ENCODE measurements at places on chromosomes 11 and 22.

GRCh38 chr22:48135592-48135991 lies 1373.1 kb downstream of the TBC1D22A start:
- DNase-seq, result no peak

DNA sequence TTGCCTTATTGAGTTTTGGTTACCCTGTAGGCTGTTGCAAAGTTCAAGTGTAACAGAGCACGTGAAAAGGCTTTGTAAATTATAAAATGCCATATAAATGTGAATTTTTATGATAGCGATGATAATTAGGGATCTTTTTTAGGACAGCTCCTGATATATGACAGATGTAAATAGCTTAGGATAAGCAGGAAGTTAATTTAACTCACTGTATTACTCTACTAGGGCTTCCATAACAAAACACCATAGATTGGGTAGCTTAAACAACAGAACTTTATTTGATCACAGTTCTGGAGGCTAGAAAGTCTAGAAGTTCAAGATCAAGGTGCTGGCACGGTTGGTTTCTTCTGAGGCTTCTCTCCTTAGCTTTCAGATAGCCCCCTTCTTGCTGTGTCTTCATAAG lies 17.0 kb upstream of the PDE3B start:
- DNase-seq, result no peak

GRCh38 chr11:17603056-17603825 lies 56.2 kb downstream of the OTOG start:
- no peak for DNase-seq

DNA sequence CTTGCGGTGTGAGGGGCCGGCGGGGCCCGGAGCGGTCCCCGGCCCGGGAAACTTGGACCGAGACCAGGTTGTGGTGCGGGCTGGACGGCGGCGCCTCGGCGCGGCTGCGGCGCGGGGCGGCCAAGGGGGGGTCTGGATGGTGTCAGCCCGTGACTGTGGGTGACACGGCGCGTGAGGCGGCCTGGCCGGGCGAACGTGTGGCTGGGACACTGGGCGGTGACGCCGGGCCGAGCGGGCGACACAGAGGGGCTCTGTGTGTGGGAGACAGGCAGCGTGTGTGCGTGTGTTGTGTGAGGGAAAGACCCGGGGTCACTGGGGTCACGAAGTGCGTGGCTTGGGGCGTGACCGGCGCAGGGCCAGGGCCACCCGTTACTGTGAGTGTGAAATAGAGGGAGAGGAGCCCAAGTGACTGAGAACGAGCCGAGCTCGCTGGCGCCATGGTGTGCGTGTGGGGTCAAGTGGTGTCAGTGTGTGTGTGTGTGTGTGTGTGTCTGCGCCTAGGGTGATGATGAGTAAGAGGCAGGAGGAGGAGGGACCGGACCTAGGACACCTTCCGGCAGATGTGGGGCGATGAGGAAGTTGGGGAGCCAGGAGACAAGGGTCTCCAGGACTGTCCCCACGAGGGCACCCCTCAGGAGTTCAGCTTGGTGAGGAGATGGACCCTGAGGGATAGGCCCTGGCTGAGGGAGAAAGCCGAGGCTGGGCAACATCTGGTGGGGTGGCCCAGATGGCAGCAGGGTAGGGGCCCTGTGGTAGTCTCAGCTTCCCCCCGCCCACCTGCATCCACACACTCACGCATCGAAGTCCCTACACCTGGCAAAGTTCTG lies 817 bp downstream of the RELT start:
- peak; percentile 91 for DNase-seq

- no peak for DNase-seq
Observed at GRCh38 chr22:48490500-48491411, 1336.9 kb downstream of the BRD1 start.

- no peak for DNase-seq
Observed at GRCh38 chr22:32849501-32849900, 48.0 kb downstream of the TIMP3 start.

Measured in posterior vena cava (tissue), 2 donors.